NCI-H1092 treated with DMSO at 0.1 percent for 48 hours (cell line): ENCODE measurements at places on chromosomes 6 and 20.

GRCh38 chr6:44057238-44057930 is 69.9 kb downstream of the MRPL14 start:
- no peak for DNase-seq

DNA sequence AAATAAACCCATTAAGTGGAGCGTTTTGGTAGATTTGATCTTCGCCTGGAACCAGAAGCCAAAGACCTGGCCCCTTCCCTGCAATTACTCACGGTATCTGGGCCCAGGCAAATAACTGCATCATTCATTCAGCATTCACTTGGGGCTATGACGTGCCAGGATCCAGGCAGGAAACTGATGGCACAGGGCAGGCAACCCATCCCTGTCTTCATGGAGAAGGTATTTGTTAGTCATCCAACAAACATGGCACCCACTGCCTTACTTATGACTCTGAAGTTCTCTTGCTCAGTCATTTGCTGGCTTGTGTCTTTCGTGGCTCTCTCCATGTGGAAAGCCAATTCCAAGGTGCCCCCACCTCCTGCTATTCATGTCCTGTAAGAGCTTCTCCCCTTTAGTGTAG is 232.4 kb downstream of the BMP7 start:
- DNase-seq = no peak

DNA sequence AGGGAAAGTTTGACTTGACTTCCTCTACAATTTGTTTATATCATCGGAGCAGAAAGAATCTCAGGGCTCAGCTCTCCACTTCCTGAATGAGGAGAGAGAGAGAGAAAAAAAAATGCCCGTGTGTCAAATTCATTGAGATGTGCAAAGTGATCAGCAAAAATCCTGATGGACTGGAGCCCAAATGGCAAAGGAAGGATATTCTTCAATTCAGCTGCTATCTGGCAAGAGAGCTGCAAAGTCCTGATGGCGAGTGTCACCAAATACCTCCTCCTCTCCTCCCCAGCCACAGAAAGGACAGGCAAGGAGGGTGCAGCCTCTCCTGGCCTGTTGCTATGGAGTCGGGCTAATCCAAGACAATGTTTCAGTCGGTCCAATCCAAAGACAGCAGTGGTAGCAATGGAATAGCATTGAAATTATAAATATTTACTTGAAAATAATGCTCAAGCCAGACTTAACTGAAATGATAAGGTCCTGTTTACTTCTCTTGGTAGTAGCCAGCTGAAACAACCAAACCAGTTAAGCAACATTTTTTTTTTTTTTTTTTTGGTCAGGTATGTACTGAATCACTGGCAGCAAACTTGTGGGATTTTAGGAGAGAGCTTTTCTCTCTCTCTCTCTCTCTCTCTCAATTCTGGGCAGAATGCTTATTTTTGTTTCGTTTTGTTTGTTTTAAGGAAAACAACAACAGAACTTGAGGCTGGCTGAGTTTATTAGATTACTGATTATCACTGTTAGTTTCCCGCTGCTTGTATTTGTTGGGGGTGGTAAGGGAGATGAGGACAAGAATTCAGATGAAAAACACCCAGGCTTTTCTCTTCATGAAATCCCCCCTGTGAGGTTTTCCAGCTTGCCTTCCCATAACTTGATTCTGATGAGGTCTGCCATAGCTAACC is 204.2 kb downstream of the BCAS1 start:
- peak; percentile 9 for DNase-seq

DNA sequence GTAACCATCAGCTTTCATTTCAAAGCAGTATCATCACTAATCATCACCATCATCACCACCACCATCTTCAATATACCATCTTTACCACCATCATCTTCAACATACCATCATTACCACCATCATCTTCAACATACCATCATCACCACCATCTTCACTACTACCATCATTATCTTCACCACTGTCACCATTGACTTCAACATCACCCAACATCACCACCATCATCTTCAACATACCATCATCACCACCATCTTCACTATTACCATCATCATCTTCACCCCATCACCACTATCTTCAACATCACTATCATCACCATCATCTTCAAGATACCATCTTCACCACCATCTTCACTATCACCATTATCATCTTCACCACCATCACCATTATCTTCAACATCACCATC is 40.5 kb upstream of the FRMD1 start:
- DNase-seq = no peak

DNA sequence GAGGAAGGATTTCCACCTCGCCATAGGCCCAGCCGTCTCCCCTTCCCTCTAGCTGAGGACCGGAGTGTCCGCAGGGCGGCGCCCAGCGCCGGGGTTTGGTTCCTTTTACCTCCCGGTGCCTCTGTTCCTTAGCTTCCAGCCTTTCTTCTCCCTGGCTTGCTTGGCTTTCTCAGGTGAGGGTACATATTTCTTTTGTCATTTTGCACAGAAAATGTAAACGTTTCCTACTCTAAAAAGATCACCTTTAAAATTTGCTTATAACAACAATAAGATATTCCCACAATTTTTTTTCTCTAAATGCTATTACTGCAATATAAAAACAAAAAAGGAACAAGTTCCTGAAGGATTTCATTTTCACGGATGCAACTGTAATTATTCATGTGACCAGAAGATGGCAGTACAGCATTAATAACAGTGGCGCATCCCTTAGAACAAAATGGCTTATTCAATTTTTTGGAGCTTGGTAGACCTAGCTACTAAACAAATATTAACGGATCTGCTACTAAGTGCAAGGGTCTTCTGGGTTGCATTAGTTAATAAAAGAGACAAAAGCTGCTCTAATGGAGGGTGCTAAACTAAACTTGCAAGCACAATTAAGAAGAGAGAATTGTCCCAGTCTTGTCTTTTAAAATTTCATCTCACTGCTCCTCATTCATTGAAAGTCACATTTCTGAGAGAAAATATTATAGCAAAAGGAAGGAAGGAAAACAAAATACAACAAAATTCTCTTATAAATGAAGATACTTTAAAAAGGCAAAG is 172.9 kb downstream of the ADGRG6 start:
- peak; percentile 23 for DNase-seq
